GM13977 (cell line): ENCODE measurements at places on chromosomes 2 and 18.

GRCh38 chr18:8951491-8951890 lies 151.0 kb upstream of the NDUFV2 start:
- DNase-seq, result no peak

- DNase-seq, result no peak
These were observed 300.8 kb upstream of the SOX11 start for GRCh38 chr2:5391362-5391761.

DNA sequence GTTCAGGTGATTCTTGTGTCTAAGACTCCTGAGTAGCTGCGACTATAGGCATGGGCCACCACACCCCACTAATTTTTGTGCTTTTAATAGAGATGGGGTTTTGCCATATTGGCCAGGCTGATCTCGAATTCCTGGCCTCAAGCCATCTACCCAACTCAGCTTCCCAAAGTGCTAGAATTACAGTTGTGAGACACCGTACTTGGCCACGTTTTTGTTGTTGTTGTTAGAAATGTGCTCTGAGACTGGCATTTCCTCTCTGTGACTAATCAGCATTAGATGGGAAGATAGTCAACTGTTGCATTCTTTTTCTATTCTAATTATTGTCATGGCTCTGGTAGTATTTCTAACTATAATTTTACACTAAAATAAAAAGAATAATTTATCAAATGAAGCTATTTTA lies 191.7 kb downstream of the CAMKMT start:
- no peak for DNase-seq

DNA sequence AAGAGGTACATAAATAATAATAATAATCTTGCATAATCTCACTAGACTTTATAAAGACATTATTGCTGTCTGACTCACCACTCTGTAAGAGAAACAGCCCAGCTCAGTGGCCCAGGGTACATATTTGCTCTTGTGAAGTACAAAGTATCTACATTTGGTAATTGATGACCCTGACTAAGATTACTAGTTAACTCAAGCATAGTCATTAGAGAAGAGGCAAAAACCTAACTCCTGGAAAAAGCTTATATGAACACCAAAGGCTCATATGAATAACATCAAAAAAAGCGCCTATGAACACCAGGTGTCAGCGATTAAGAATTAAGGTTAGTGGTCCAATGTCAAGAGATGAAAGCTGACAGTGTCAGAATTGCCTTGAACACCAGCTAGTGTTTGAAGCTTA lies 38.4 kb downstream of the RAD51AP2 start:
- no peak for DNase-seq

DNA sequence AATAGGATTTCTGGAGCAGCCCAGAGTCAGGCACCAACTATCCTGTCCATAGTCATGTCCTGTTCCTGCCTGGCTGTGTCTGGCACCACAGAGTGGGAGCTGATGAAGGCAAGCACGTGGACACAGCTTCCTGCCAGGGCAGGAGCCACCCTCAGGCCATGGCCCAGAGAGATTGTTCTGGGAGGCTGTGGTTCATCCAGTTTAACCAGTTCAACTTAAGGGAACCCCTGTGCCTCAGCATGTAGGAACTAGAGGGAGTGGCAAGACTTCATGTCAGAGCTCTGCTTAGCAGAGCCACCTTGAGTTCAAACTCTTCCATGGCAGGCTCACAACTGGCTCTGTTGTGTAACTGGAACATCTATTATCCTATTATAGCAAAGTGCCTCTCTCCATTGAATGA lies 73.2 kb upstream of the NCKAP5 start:
- no peak for DNase-seq

DNA sequence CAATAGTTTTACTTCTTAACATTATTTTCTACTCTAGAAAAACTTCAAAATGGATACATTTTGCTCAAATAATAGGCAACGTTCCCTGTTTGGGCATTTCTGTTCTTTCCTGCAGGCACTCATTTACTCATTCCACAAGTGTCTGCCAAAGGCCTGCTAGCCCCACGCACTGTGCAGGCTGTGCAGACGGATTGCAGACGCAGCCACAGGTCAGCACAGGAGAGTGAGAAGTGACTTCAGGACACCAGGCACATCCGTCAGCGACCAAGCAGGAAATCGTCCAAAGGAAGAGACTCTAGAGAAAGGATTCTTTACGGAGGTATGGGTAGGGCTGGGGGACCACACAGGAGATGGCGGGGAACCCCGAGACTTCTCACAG lies 103.0 kb upstream of the AGAP1 start:
- DNase-seq, result no peak

- DNase-seq, result no peak
These were observed 15.9 kb downstream of the LTBP1 start for GRCh38 chr2:32962690-32963089.

DNA sequence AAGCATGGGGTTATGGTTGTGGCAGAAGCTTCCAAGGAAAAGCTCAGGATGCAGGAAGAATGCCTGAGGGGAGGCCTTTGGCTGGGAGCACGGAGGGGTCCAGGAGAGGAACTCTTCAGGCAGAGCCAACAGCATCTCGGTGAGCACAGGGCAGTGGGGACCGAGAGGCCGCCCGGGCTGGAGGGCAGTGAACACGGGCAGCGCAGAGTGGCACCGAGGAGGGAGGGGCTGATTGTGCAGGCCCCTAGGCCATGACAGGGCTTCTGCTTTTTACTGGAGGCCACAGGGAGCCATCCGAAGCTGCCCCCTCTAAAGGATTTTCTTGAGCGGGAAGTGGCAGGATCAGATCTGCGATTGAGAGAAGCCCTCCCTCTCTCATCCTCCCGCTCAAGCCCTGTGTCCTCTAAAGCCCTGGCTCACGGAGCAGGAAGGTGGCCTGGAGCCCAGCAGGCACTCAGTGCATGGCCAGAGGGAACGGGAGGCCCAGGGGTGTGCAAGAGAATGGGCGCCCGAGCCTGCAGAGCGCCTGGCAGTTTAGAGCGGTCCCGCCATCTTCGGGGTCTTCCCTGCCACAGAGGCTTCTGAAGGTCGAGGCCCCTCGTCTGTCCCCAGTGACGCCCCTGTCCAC lies 110.0 kb upstream of the STON1 start:
- DNase-seq, result no peak
